ENCODE measurements at places on chromosomes 13 and 19. TPM values are rescaled to one million over a fixed set of nuclear protein-coding genes. Genes with fewer than 3 reads are reported as not detected.

DNA sequence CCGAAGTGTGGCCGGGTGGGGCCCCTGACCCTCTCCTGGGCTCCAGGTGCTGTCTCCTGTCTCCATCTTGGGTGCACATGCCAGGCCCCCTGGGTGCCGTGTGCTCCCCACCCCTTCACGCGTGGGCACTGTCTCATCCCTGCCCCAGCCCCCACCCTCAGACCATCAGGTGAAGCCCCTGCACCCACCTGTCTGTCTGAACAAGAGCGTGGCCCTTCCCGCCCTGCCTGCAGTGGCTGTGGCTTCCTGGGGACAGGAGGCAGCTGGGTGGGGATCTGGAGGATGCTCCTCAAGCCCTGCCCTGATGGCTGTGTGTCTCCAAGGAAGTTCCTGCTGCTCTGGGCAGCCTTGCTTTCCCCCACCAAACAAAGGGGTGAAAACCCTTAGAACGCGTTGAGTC, 2.2 kb downstream of the PRR22 start:
- DNase-seq, result no peak

The HNRNPM gene
- 60.8 TPM for total RNA-seq

The CABP5 gene
- total RNA-seq, result not detected

- no peak for DNase-seq
Measured at GRCh38 chr19:28020619-28021258, 1192.2 kb downstream of the UQCRFS1 start.

DNA sequence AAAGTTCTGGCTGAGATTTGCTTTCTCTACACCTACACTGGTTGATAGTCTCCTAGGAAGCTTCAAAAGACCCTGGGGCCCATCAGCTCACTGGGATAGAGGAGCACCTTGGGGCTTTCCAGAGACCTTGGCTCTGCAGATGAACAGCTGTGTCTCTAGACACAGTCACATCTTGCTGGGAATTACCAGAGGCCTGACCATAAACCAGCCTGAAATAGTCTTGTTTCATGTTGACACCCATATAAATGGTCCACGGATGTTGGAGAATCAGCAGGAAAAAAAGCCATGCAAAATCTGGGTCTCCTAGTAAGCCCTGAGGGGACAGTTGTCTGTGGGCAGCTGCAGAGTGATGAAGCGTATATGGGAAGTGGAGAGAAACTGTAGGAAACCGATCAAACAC, 207.6 kb downstream of the DNAJC15 start:
- no peak for DNase-seq

DNA sequence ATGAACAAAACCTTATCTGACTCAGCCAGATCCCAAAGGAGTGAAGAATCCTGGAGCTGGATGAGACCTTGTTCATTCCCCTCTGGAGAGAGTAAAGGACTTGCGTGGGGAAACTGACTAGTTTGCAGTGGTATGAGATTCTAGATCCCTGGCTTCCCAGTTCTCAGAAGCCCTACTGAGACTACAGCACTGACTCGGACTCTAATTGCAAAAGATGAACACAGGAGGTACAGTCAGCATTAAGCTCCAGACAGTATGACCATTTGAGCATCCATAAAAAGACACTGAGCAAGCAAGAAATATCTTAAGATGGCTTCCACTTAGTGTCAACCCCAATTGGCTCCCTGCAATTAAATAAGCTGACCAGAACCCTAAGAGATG, 6.8 kb downstream of the ZC3H4 start:
- no peak for DNase-seq

- DNase-seq, result no peak
Measured at GRCh38 chr19:30924670-30925069, 424.6 kb downstream of the TSHZ3 start.

DNA sequence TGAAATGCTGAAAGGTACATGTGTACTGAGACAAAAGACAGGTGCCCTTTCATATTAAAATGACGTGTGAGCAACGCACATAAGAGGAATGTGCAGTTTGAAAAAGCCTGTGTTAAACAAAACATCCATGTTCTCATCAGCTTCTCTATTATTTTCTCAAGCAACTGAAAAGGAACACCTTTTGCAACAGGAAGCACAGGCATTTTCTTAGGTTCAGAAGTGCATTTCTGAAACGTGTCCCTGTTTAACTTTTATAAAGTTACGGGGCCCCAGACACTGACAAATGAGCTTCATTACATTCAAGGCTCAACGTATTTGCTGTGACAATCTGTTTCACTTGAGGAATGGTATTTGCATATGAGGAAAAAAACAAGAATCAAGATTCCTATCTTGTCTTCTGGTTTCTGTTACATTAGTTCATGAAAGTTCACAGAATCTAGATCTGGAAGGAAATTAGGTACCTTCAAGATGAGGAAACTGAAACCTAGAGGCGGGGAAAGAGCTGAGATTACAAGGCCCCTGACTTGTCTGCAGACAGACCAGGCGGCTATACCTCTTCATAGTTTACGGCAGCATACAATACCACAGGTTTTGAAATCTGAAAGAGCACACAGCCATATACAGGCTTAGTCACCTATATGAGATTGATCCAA, 431.7 kb downstream of the KLF12 start:
- no peak for DNase-seq

The KRTDAP gene
- total RNA-seq, result not detected

GRCh38 chr19:17645339-17645963, 42.7 kb downstream of the UNC13A start:
- no peak for DNase-seq

GRCh38 chr19:46823049-46823448, 27.6 kb downstream of the AP2S1 start:
- DNase-seq, result no peak

The TUBA3C gene
- total RNA-seq, result not detected

GRCh38 chr19:17933414-17934129, 757 bp downstream of the CCDC124 start:
- DNase-seq, result no peak

DNA sequence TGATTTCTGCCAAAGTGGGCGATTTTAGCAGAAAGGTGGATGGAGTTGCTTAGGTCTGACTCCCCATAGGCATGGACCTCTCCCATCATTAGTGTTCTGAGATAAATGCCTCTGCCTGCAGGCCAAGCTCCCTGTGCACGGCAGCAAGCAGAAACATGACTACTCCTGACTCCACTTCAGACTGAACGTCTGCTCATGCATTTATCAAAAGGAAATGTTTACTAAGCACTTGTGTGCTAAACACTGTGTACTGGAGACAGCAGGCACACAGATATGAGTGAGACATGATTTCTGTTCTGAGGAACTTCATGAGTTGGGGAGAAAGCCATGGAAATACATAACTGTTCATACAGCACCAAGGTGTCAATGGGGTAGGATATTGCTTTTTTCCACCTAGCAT, 149.6 kb downstream of the MIPEP start:
- no peak for DNase-seq

The UGGT2 gene
- 19.9 TPM for total RNA-seq

GRCh38 chr13:32409001-32409313, 19.0 kb downstream of the N4BP2L1 start:
- DNase-seq, result no peak

The ZNF154 gene
- total RNA-seq, result not detected

GRCh38 chr19:43720936-43721335, 5.1 kb downstream of the IRGC start:
- DNase-seq, result no peak

The CNN1 gene
- total RNA-seq, result 0.21 TPM

DNA sequence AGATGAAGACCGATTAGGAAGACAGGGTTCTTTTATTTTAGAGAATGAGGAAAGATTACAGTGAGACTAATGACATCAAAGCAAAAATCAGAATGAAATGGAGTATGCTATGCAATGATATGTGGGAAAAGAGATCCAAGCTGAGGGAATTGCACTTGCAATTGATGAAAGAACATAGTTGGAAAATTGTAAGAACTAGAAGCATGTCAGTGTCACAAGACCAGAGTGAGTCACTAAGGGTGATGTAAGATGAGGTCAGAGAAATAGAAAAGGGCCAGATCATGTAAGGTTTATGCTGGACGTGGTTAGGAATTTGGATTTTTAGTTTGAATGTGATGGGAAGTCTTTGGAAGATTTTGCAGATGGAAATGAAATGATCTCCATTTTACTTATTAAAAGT, 1937.3 kb downstream of the OLFM4 start:
- DNase-seq, result peak; percentile 42

DNA sequence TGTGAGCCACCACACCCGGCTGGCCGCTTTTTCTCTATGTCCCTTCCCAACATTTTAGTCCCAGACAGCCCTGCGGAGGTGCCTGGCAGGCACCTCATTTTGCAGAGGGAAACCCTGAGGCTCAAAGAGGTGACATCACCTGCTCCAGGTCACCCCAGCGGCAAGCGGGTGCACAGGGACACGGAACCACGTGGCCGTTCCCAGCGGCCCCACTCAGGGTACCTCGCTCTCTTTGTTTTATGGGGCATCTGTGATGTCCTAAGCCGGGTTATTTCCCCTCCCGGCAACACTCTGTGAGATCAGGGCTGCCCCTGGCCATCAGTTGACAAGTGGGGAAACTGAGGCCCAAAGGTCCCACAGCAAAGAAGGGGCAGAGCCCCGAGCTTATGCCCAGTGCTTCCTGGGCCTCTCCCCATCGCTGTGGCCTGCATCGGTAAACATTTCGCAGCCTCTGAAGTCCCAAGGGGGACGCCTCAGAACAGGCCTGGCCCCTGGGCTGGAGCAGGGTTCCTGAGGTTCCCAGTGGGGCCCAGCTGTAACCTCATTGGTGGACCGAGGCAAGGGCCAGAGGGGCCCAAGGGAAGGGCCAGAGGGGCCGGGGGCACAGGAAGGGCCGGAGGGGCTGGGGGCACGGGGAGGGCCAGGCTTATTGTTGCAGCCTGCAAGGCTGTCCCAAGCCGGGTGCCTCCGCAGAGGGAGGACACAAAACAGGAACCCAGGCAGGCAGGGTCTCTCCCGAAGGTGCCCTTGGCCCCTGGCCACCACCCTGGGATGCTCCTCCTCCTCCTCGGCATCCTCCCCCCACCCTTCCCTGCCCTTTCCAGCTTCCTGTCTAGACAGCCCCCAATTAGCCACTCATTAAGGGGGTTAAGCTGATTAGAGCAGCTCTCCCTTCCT, 39.0 kb downstream of the SMIM24 start:
- no peak for DNase-seq

The SLC1A6 gene
- 0.06 TPM for total RNA-seq

- DNase-seq, result peak; percentile 48
Measured at GRCh38 chr13:84192125-84192524, 309.9 kb upstream of the SLITRK1 start.

GRCh38 chr13:105921711-105922110, 613.8 kb downstream of the EFNB2 start:
- DNase-seq, result no peak

The APLP1 gene
- total RNA-seq, result 28.7 TPM

GRCh38 chr13:48603375-48603774, 50.4 kb upstream of the CYSLTR2 start:
- DNase-seq, result no peak

All from H4 (cell line).